Stimulated activated CD8-positive, alpha-beta memory T cell treated with anti-CD3 and anti-CD28 coated beads, Interleukin-7, amount 100 ng/mL, for 24 hours (primary cell): ENCODE measurements at places on chromosomes 5 and 9.

- DNase-seq: no peak
Measured at GRCh38 chr5:14739981-14740380, 75.5 kb downstream of the OTULIN start.

GRCh38 chr5:171606414-171607024 lies 179.1 kb upstream of the SMIM23 start:
- DNase-seq: no peak

DNA sequence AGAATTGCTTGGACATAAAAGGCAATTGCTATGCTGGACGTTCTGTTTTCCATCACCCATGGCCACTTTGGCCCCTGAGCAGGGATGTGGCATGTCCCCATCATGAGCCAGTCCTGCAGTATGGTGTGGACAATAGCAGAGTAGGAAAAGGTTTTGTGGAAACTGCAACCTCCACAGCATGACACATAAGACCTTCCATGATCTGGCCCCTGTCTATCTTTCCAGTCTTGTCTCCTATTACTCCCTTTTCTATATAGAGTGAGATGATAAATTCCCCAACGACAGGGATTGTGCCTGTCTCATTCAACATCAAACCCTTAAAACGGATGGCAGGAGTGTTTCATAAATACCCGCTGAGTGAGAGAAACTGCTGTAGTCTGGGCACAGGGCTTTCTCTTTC lies 174.7 kb upstream of the PTCH1 start:
- DNase-seq: no peak

- DNase-seq: no peak
Measured at GRCh38 chr5:68426586-68426985, 211.0 kb downstream of the PIK3R1 start.

- DNase-seq: no peak
Measured at GRCh38 chr5:67190861-67191260, 5.7 kb downstream of the CD180 start.

GRCh38 chr5:33475706-33476105 lies 34.9 kb downstream of the TARS1 start:
- DNase-seq: no peak

- DNase-seq: no peak
Measured at GRCh38 chr5:38148021-38148625, 110.2 kb upstream of the EGFLAM start.

DNA sequence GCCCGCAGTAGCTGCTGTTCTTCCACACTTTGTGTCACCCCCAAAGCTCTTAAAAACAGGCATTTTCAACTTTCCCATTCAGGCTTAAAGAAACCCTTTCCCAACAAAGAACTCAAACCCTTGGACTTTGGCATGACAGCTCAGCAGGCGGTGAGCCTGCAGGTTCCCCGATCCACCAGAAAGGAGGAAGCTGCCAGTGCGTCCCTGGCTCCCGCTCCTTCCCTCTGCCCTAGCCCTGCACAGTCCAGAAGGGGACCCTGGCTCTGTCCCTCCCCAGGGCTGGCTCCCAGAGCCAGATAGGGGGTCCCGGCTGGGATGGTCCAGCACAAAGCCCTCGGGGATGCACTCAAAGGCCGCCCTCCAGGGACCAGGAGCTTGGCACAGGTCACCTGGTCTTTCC lies 9.6 kb downstream of the SLC9A3 start:
- DNase-seq: no peak

DNA sequence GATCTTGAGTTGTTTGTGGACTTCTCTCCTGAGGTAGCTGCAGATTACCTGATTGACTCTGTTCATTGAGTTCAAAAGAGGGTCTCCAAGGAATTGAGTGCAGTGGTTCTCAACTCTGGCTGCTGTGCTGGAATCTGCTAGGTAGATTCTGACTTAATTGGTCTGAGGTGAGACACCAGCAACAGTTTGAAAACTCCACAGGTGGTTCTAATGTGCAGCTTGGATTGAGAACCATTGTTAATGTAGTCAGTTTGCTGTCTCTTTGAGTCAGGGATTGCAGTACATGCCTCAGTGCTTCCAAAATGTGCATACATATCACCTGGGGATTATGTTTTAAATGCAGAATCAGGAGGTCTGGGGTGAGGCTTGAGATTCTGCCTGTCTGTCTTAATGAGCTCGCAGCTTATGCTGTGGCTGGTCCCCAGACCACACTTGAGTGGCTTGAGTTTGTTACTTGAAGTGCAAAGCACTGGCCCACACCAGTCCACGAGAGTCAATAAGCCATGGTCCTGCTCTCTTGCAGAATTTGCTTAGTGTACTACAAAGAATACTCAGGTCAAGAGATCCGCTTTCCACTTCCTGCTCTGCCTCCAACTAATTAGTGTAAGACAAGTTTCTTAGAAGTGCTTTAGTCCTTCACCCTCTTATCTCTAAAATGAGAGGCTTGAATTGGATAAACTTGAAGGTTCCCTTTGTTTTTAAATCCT lies 82.3 kb downstream of the ATG10 start:
- no peak for DNase-seq

DNA sequence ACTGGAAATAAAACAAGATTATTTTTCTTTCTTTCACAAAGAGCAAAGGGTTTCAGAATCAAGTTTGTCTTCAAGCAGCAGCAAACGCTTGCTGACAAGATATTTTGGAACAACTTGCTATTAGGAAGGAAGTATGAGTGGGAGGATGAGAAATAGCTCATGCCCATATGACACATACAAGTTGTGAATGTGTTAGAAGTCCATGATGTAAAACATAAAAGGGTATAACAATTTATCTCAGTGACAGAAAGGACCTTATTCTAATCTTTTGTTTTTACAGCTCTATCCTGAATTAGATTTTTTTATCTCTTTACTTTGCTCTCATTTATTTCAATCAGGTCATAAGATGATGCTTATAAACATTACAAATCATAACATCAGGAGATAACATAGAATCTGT lies 516.6 kb upstream of the MEF2C start:
- DNase-seq: no peak

DNA sequence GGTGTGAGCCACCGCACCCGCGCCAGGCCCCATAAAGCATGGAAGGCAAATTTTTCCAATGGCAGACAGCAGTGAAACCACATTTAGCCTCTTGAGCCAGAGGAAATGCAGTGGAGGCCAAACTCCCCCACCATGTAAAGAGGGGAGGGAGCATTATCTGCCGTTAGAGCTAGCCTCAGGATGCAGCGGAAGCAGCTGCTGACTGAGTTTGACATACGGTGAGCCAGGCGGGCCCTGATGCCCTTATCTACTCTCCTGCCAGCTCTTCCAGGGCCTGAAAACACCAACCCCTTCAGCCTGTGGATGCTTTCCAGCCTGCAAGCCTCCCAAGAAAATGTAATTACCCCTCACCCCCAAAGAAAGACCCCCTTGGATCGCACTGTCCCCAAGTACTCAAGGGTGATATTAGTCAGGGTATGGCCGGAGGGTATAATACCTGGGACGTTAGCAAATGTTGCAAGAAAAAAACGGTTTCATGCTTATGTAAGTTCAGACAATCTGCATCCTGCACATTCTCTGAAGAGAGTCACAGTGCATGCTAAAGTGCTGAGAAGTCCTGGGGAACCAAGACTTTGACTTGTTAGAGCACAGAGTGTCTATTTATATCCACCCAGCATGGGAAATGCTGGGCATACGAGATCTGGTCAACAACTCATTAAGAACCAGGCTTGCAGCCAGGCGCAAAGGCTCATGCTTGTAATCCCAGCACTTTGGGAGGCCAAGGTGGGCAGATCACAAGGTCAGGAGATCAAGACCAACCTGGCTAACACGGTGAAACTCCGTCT lies 11.3 kb upstream of the GGTA1 start:
- no peak for DNase-seq

- no peak for DNase-seq
Measured at GRCh38 chr5:91141642-91142041, 241.5 kb downstream of the ARRDC3 start.

GRCh38 chr5:173327948-173328843 lies at the start of gene STC2:
STC2 (minus strand) TSS chr5:173328414; CDS start chr5:173328193, 221 bp downstream.
- DNase-seq: no peak

- no peak for DNase-seq
Measured at GRCh38 chr5:9197881-9198260, 348.0 kb downstream of the SEMA5A start.

DNA sequence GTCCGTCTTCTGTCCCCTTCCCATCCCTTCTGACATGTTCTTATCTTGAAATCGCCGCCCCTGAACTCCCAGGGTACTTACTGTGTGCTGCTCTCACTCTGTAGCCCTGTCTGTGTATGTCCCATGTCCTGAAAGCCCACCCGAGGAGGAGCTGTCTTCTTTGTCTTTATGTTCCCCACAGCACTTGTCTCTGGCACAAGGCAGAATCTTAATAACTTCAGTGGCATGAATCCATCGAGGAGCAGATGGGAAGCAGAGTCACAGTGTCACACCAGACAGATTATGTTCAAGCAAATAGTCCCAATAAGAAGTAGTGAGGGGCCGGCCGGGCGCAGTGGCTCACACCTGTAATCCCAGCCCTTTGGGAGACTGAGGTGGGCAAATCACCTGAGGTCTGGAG lies 29.7 kb upstream of the LTC4S start:
- DNase-seq: no peak

DNA sequence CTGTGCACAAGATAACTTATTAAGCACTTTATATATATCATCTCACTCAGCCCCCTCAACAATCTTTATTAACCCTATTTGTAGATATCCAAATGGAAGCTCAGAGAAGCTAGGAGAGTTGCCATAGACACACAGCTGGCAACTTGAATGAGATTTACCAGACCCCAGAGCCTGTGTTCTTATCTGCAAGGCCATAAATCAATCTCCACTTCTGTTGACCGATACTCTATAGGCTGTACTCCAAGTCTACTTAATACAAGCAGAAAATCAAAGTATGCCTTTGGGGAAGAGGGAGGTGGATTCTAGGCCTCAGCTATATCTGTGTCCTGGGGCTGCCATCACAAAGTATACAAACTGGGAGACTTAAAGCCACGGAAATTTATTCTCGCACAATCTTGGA lies 6.0 kb upstream of the IL9 start:
- no peak for DNase-seq

DNA sequence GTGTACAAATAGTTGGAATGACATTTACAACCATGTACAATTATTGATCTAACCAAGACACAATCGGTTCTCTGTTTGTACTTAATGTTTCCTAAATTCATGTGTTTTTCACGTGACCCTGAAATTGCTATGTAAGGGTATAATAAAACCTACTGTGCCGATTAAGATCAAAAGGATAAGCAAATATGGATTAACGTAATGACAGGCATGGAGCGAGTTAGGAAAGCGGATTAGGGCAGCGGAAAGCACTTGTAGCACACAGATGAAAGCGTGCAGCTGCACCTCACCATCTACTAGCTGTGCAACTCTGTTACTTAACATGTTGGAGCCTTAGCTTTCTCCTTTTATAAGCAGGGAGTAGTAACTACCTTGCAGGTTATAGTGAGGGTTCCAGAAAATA lies 38.3 kb upstream of the ZFYVE16 start:
- no peak for DNase-seq

- DNase-seq: no peak
Measured at GRCh38 chr5:29122306-29122705, 2071.2 kb upstream of the CDH6 start.

DNA sequence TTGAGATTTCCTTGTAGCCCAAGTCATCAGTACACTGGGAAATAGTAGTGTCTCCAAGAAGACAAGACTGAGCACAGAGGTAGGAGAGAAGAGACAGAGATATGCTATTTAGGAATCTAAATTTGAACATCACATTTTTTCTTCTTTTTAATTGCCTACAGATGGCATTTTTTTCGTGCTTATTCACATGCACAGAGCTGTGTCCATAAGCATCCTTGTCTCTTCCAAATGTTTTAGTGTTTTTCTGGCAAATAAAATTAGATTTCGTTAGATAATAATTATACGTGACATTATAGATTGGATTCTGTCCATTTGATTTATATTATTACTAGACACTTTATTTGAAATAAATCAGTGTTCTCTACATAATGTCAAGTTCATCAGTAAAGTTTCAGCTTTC lies 80.9 kb downstream of the PRR16 start:
- no peak for DNase-seq

DNA sequence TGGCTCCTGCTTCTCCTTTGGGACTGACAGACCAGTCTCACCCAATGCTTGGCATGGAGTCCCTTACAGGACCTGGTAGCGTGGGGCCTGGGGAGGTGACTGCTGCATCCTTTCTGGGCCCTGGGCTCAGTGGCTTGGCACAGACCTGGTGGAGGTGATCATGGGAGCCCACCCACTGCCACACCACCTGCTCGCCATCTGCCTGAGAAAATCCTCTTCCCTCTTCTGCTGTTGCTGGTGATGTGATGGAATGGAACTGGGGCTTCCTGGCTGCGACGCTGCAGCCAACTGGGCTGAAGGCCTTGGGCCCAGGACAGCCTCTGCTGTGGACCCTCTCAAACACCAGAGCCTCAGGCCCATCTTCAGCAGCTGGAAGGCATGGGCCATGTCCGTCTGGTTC lies 122.5 kb upstream of the PANK3 start:
- no peak for DNase-seq

DNA sequence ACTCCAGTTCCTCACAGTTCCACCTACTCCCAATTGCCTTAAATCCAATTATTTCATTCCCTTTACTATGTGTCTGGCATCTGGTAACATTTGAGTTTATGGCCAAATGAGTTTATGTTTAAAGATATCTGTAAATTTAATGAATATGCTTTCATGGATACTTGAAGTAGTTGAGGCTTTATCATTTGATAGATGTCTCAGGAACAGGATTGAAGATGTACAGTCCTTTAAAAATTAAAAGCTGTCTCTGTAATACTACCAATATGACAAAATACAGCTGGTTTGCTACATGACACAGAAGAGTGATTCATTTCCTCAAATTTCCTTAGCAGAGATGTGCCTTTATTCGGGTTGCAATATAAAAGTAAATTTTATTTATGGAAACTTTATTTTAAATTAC lies 2326.0 kb upstream of the ACO1 start:
- no peak for DNase-seq

- DNase-seq: no peak
Measured at GRCh38 chr9:78252616-78253015, 16.7 kb downstream of the CEP78 start.

DNA sequence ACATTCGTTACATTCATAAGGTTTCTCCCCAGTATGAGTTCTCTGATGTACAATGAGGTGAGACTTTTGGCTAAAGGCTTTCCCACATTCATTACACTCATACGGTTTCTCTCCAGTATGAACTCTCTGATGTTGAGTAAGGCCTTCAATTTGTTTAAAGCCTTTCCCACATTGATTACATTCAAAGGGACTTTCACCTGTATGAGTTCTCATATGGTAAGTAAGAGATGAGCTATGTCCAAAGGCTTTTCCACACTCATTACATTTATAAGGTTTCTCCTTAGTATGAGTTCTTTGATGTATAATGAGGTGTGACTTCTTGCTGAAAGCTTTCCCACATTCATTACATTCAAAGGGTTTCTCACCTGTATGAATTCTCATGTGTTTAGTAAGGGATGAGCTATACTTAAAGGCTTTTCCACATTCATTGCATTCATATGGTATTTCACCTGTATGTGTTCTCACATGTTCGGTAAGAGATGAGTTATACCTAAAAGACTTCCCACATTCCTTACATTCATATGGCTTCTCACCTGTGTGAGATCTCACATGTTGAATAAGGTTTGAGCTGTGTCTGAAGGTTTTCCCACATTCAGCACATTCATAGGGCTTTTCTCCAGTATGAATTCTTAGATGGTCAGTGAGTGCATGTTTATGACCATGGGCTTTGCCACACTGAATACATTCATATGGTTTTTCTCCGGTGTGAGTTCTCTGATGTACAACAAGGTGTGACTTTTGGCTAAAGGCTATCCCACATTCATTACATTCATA lies 13.5 kb downstream of the ZFP37 start:
- DNase-seq: no peak
